ENCODE measurements at places on chromosomes 1 and 21.

- H3K36me3 ChIP-seq, result no peaks in the 10 kb centered on the region
- H3K4me3 ChIP-seq, result no peak overlapping the region
- H3K27me3 ChIP-seq, result no peaks in the 10 kb centered on the region
These were observed 1336.6 kb downstream of the BRINP3 start for GRCh38 chr1:189141056-189141455.

GRCh38 chr1:111843177-111843576, 87.5 kb downstream of the DDX20 start:
- H3K4me3 ChIP-seq, result no peak overlapping the region
- DNase-seq, result no peak
- H3K36me3 ChIP-seq, result no peaks in the 10 kb centered on the region
- no peak overlapping the region for H3K27ac ChIP-seq

- H3K27ac ChIP-seq, result no peak overlapping the region
- no peak for DNase-seq
- no peaks in the 10 kb centered on the region for H3K4me1 ChIP-seq
- no peaks in the 10 kb centered on the region for H3K36me3 ChIP-seq
- H3K4me3 ChIP-seq, result no peak overlapping the region
- H3K27me3 ChIP-seq, result no peaks in the 10 kb centered on the region
These were observed 113.5 kb downstream of the XCL2 start for GRCh38 chr1:168430321-168430720.

- DNase-seq, result no peak
- no peak overlapping the region for H3K27ac ChIP-seq
- H3K27me3 ChIP-seq, result peaks cover 13% of the 10 kb centered on the region
- no peaks in the 10 kb centered on the region for H3K36me3 ChIP-seq
- peaks cover 8% of the 10 kb centered on the region for H3K4me1 ChIP-seq
- H3K4me3 ChIP-seq, result no peak overlapping the region
These were observed 5.3 kb upstream of the GSTM4 start for GRCh38 chr1:109650609-109651008.

DNA sequence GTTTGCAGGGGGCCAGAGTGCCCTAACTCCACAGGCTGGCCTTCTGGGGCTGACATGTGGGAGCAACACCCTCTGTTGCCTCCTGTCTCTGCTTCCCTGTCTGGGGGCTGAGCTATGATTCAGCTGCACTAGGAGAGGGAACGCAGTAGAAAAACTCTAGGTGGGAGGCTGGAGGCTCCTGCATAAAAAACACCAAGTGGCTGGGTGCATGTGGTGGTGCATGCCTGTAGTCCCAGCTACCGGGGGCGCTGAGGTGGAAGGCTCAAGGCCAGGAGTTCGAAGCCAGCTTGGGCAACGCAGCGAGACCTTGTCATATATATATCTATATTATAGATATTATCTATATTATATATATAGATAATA, 5.6 kb downstream of the KIF17 start:
- no peak overlapping the region for H3K27ac ChIP-seq
- H3K4me1 ChIP-seq, result peaks cover 6% of the 10 kb centered on the region
- H3K27me3 ChIP-seq, result peaks cover 23% of the 10 kb centered on the region
- DNase-seq, result no peak

DNA sequence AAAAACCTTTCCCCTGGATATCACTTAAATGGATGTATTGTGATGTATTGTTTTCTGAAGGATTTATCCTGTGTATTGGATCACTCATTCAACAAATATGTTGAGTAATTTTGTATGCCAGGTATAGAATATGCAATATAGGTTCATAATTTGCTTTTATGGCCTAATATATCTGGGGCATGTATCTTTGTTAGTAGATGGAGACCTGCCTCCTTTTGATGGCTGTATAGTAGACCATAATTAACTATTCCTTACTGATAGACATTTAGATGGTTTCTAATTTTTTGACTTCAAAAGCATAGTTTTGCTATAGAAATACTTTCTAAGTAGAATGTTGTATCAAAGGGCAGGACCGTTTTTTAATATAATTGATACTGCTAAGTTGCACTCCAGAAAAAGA, 8.6 kb downstream of the RBBP4 start:
- peaks cover 27% of the 10 kb centered on the region for H3K4me1 ChIP-seq
- no peak for DNase-seq

Data from activated naive CD8-positive, alpha-beta T cell treated with anti-CD3 and anti-CD28 coated beads, Interleukin-2, amount 50 U/mL, for 24 hours (primary cell).